ENCODE measurements at places on chromosomes 1 and 21.

DNA sequence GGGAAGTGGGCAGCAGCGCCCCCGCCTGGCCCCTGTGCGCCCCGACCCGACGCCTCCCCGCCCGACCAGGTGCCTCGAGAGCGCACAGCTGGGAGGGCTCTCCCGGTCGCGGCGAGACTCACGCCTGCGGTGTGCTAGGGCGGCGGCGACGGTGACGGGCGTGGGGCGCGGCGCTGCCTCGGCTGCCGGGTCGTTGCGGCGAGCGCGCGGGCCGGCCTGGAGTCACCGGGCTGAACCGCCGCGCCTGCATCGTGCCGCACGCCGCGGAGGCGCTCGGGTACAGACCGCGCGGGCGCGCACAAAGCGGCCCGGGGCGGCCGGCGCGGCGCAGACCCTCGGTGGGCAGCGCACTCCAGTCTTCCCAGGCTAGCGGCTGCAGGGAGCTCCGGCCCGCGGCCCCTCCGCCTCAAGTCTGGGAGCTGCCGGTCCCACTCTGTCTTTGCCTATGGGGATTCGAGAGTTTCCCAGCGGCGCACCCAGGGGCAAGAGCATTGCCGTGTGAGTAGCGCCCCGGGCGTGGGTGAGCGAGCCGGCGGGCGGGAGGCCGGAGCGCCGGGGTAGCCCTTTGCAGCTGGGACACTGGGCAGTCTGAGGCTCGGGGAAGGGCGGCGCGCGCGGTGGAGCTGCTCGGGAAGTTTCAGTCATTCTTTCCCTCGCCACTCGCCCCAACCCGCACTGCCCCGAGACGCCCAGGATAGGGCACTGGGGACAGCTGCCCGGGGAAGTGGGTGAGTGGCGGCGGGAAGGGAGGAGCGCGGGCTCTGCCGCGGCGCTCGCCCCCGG is at the start of gene SLC35F3:
TSS of gene SLC35F3 (plus strand) at position 44 of the 783 bp plus-strand sequence.
- DNase-seq, result peak; percentile 2

- DNase-seq, result no peak
Observed at GRCh38 chr21:40846587-40847411, at the start of gene DSCAM. Gene DSCAM (minus strand): TSS chr21:40847158. CDS start chr21:40846661, 497 bp downstream.

DNA sequence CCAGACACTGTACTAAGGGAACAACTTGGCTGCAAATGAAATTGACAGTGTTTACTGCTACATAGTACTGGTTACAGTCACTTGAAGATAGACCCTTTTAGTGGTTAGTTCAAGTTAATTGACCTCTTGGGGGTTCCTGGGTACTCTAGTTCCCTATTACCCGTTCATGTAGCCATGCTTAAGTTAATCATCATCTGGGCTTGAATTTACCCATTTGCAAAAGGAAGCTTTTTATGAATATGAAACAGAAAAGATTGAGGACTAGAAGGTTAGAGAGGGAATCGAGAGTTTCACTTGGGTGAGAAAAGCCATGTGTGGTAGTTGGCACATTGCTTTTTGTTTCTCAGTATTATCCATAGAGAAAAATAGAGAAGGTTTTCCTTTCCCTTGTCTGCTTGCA is 2.7 kb downstream of the MIA3 start:
- DNase-seq, result no peak

- DNase-seq, result no peak
Observed at GRCh38 chr1:23152966-23153684, 15.5 kb downstream of the LUZP1 start.

GRCh38 chr1:157944663-157945280 is 48.7 kb upstream of the KIRREL1 start:
- no peak for DNase-seq

DNA sequence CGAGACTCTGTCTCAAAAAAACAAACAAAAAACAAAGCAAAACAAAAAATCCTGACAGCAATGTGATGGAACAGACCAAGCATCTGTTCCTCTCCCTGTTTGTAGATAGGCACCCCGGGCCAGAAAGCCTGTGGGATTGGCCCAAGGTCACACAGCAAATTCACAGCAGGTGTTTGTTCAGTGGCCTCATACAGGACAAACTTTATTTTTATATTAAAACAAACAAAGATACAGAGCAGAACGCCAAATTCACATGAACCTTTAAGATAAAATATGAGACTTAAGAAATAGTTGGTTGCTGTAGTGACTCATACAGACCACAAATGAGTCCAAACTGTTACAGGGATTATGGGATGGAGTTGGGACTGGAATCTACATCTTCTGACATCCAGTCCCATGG is 2.3 kb upstream of the CELA2A start:
- no peak for DNase-seq

- no peak for DNase-seq
Observed at GRCh38 chr1:165512816-165513215, 31.0 kb upstream of the LRRC52 start.

GRCh38 chr1:37564892-37565291 is 8.2 kb downstream of the DNALI1 start:
- no peak for DNase-seq

- no peak for DNase-seq
Observed at GRCh38 chr1:3213730-3214129, 144.7 kb downstream of the PRDM16 start.

DNA sequence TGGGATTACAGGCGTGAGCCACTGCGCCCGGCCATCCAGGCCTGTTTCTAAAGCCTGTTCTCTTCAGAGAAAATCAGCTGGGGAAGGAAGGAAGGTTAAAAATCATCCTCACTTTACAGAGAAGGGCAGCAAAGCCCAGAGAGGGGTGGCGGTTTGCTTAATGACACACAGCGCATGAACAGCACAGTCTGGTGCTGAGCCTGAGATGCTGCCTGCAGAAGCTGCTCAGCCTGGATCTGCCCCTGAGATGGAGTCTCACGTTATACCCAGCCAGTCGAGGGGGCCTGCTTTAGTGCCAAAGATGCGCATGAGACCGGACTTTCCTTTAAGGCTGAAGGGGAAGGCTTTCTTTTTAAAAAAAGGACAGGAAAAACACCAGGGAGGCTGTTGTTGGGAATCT is 21.3 kb downstream of the HTR6 start:
- no peak for DNase-seq

DNA sequence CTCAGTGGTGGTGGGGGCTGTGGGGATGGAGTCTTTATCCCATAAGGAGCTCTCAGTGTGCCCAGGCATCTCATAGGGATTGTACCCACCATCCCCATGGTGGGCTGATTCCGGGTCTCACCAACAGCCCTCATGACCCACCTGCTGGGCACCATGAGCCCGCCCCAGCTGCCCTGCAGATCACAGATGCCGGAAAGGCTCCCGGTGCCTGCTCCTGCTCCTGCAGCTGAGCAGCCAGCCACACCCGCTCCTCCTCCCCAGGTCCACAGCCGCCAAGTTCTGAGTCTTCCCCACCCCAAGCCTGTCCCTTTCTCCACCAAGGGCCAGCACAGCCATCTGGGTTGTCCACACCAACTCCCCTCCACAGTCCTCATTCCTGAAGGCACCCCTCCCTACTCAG is 15.5 kb upstream of the TSPEAR start:
- no peak for DNase-seq

- no peak for DNase-seq
Observed at GRCh38 chr1:198809247-198809646, 170.4 kb downstream of the PTPRC start.

DNA sequence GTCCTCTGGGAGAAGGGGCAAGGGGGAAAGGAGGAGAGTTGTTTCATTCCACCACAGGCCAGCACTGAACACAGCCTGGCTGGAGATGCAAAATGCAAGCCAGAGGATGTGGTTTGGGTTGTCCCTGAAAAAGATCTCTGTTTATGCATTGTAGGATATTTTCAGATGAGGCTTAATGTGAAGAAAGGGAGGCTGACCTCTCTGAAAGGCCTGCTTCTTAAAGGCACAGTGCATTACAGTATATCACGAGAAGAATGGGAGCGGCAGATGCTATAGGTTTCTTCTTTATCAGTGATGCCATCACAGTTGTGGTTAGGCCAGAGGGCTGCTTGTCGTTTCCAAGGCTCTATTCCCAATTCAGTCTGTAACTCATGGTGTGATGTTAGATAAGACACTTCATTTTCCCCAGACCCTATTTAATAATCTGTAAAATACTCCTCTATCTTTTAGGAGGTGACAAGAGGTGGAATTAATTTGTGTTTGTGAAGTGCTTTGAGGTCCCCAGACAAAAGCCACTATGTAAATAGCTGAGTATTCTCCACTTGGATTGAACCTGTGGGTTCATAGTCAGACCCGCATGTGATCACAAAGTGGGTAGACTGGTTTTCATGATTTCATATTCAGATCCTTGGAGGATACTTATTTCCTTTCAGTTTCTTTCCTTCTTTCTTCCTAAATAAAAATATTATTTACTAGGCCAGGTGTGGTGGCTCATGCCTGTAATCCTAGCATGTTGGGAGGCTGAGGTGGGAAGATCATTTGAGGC is 76.5 kb upstream of the WDR26 start:
- no peak for DNase-seq

GRCh38 chr1:187654635-187655034 is 825.9 kb downstream of the PLA2G4A start:
- DNase-seq, result no peak

GRCh38 chr1:80896781-80897356 is 903.9 kb upstream of the ADGRL2 start:
- no peak for DNase-seq

- DNase-seq, result no peak
Observed at GRCh38 chr21:44425895-44426662, 29.2 kb upstream of the LRRC3 start.

DNA sequence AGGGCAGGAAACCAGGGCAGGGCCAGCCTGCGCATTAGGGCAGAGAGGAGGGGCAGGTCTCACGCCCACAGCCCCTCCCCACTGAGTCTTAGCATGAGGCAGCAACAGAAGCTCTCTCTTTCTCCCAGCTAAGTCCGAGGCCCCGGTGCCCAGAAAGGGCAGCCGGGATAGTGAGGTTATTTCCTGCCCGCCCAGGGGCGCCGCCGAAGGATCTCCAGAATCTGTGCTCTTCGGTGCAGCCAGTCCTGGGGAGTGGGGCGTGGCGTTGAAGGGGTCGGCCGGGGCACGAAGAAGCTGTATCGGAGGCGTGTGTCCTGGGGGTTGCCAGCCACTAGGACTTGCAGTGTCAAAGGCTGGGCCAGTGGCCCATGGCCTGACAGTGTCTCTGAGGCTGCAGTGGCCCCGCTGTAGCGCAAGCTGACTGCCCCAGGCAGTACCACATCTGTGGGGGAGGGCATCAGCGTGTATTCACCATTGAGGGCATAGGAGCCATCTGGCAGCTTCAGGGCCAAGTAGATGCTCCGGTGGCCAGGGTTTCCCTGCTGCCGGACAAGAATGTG is 7.8 kb downstream of the ADAMTS4 start:
- DNase-seq, result no peak

- no peak for DNase-seq
Observed at GRCh38 chr1:171213559-171214454, 28.7 kb downstream of the FMO2 start.

- no peak for DNase-seq
Observed at GRCh38 chr1:1358433-1359271, at the start of gene MXRA8. Gene MXRA8 (minus strand): TSS chr1:1358555. CDS start chr1:1358504, 51 bp downstream.

DNA sequence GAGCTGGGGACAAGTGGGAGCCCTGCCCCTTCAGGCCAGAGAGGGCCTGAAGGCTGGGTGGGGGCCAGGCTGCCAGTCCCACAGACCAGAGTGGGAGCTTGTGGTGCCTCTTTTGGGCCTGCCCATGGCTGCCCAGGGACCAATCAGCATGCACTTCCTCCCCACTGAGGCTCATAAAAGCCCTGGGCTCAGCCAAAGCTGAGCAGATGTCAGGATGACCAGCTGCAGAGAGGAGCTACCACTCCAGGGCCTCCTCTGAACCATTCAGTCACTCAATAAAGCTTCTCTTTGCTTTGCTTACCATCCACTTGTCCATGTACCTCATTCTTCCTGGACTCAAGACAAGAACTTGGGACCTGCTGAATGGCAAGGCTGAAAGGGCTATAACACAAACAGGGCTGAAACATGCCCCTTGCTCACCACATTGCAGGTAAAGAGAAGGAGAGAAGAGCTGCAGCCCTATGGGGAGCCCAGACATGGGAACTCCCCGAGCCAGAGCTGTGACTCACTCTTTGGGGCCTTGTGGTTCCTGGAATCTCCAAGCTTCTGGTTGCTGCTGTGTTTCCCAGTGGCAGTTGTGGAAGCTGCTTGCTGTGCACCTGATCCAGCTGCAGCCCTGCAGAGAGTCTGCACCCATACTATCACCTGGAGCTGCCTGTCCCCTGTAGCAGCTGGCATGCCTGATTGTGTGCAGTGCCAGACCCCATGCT is 82.0 kb downstream of the OLFML3 start:
- no peak for DNase-seq

DNA sequence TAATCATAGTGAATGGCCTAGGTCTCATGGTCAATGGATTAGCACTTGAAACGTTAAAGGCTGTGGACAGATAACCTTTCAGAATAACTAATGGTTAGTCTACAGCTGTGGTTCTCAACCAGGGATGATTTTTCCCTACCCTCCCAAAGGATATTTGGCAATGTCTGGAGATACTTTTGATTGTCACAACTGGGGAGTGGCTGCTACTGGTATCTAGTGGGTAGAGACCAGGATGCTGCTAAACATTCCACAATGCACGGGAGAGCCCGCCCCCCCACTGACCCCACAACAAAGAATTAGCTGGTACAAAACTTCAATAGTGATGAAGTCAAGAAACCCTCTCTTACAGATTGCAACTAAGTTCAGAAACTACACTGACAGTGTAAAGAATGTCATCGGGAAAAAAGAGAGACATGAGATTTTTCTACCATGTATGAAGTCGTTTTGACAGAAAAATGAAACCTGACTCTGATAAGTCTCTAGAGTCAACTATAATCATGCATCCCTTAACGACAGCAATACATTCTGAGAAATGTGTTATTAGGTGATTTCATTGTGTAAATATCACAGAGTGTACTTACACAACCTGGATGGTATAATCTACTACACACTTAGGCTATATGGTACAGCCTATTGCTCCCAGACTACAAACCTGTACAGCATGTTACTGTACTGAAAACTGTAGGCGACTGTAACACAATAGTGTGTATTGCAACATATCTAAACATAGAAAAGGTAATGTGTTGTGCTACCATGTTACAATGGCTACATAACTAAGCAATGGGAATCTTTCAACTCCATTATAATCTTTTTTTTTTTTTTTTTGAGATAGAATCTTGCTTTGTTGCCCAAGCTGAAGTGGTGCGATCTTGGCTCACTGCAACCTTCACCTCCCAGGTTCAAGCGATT is 49.7 kb upstream of the PRDX6 start:
- no peak for DNase-seq

- no peak for DNase-seq
Observed at GRCh38 chr1:71647513-71648300, 566.9 kb upstream of the ZRANB2 start.

Data from stimulated activated CD4-positive, alpha-beta T cell treated with anti-CD3 and anti-CD28 coated beads, Interleukin-12 subunit alpha, Interleukin-12 subunit beta, amount 100 ng/mL, for 48 hours (primary cell).